NCI-H774 (cell line): ENCODE measurements at places on chromosomes 1 and 21.

DNA sequence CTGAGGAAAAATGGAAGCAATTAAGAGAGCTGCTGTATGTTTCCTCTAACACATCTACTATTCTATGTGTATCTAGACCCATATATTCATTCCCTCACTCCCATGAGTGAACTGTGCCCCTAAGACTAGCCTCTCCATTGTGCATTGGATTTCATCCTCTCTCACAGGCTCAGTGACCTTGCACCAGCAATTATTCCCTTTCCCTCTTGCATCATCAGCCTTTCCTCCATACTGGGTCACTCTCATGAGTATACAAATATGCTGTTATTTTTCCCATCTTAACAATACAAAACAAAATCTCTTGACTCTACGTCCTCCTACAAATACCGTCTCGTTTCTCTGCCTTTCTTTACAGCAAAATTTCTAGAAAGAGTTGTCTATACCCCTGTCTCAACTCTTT is 29.4 kb upstream of the METTL18 start:
- DNase-seq = no peak

- no peak for DNase-seq
These were observed 124.7 kb downstream of the CASZ1 start for GRCh38 chr1:10671622-10672342.

DNA sequence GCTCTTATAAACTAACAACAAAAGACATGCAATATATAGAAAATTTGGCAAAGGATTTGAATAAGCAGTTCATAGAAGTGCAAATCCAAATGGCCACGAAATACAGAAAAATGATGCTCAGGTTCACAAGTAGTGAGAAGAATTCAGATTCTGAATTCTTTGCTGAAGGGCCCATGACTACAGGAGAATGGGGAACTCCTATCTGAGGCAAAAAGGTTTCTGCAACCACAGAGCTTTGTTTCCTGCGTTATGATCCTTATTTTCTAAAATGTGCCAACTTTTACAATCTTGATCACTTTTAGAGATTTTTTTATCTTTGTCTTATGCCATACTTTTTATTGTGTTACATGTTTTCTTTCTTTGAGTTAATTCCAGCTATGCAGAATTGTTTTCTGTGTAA is 91.3 kb downstream of the ITSN1 start:
- no peak for DNase-seq

DNA sequence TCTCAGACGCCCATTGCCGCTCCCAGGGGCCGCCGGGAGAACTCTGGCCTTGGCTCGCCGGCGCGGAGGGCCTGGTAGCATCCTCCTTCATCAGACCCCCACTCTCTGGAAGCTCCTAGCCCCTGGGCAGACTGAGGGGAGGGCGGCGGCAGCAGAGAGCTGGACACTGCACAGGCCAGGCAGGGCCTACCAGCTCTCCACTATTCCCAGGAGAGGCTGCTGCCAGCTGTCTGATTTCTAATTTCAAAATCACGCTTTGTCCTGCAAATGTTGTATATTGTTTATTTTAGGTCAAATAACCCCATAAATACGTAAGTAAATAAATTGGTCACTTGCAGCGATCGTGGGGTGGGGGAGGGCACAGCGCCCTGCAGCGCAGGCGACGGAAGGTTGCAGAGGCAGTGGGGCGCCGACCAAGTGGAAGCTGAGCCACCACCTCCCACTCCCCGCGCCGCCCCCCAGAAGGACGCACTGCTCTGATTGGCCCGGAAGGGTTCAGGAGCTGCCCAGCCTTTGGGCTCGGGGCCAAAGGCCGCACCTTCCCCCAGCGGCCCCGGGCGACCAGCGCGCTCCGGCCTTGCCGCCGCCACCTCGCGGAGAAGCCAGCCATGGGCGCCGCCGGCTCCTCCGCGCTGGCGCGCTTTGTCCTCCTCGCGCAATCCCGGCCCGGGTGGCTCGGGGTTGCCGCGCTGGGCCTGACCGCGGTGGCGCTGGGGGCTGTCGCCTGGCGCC is at the start of gene MTARC1:
TSS of gene MTARC1 (plus strand) at position 577 of the 732 bp plus-strand sequence. CDS start at position 609, 32 bp downstream.
- peak; percentile 83 for DNase-seq
